ENCODE measurements at places on chromosomes 2 and 18.

GRCh38 chr18:45149712-45150111 lies 465.6 kb upstream of the SLC14A2 start:
- no peak for DNase-seq

DNA sequence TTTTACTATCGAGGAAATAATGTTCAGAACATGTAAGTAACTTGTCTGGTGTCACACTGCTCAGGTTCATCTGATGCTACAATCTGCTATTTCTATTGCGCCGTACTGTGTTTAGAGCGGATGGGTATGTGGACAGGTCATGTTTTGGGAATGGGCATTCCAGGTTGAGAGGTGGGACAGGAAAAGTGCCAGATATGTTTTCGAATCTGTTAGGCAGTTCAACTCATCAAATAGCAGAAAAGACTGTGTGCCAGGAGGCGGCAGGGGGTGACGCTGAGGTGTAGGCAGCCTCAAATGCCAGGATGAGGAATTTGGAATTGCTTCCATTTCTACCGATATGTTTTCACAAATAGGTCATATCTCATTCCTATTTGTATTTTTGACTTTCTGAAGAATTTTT lies 123.8 kb downstream of the HRH4 start:
- no peak for DNase-seq

- no peak for DNase-seq
These were observed 57.8 kb downstream of the MSH2 start for GRCh38 chr2:47460766-47461165.

- DNase-seq, result no peak
These were observed 684.7 kb downstream of the EPHA4 start for GRCh38 chr2:220887271-220887870.

DNA sequence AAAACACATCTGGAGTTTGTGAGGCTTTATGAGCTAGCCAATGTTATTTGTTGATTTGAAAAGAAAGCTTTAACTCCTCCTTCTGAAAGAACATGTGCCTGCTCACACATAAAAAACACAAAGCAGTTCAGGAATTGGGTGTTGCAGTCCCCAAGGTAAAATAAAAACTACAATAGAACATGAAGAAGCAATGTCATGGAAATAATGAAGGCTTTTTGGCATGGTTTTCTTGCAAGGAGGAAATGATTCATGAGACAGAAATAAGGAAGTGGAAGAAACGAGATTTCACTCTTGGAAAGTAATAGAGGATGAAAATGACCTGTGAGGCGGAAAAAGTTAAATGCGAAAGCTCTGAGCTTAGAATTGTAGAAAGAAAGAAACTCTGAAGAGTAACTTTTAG lies 81.1 kb downstream of the TRIB2 start:
- no peak for DNase-seq

- no peak for DNase-seq
These were observed 6.9 kb downstream of the CEP68 start for GRCh38 chr2:65062843-65063825.

DNA sequence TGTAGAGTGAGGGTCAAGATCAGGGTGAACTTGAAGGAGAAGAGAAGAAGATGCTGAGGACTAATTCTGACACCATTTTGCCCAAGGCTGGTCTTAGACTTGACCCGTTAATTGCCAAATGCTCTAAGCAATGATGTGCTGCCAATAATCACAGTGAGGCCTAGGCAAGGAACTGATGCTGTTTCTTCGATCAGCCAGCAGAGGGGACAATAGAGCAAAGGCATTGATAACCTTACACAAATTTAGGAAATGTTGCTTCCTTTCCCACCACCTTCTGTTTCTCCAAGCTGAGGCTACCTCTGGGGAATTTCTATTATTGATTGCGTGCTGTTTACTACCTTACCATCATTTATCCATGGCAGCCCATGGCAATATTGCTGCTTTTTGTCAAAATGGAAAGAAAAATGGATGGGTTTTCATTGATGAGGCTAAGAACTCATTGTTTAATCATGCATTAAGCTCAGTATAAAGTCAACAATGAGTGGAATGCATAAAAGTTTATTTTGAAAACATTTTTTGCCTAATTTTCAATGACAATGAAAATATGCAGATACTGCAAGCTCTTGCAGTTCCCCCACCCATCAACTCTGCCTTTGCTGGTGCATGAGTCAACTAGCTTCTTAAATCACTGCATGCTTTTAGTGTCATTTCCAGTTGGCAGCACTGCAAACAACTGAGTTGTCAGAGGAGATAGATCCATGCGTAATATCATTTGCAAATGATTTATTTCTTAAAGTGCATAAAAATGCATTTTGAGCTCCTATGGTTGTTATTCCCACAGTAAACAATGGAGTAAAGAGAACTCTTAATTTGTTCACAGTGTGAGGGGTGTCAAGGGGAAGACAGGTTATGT lies 116.4 kb upstream of the NYAP2 start:
- DNase-seq, result no peak

GRCh38 chr18:56823986-56824565 lies 172.9 kb downstream of the WDR7 start:
- no peak for DNase-seq

- no peak for DNase-seq
These were observed 211.9 kb downstream of the PTGR3 start for GRCh38 chr18:74996996-74997395.

GRCh38 chr2:100813527-100813926 lies 6.4 kb upstream of the NPAS2 start:
- no peak for DNase-seq

GRCh38 chr2:10770956-10771750 lies 41.4 kb downstream of the PDIA6 start:
- DNase-seq, result no peak

- DNase-seq, result no peak
These were observed 25.4 kb downstream of the USP14 start for GRCh38 chr18:183769-184168.

- DNase-seq, result no peak
These were observed 20.3 kb downstream of the ADCYAP1 start for GRCh38 chr18:924987-925386.

GRCh38 chr2:215750763-215751162 lies 262.6 kb downstream of the MREG start:
- DNase-seq, result peak; percentile 8

GRCh38 chr2:113257516-113258264 lies 21.0 kb downstream of the PAX8 start:
- no peak for DNase-seq

DNA sequence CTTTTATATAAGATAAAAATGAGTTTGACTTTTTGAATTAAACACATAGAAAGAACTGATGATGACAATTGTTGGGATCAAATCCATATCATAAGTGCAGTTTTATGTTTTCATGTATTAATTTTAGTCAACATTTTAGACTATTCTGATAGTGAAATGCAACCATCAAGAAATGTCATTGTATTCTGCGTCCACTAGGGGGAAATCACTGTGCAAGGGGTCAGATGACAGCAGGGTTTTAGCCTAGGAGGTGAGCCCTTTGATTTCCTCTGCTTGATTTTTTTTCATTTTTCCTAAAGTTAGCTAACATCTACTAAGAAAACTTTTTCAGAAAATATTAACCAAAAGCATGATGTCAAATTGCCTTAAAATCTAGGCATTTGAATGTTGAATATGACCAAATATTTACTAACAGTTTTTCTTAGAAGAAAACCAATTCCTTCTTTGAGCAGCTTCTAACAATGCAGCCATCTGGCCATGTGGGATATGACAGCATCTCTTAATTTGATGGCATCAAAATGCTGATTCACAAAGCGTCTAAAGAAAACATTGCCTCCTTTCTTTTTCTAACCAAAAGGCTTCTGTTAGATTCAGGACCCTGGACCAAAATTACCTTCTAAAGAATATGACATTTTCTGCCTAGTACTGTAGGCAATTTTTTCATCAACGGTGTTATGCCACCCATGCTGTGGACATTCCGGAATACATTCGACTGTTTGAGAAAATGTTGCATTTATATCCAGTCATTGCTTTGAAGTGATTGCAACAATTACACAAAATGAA lies 141.5 kb downstream of the SPHKAP start:
- no peak for DNase-seq

DNA sequence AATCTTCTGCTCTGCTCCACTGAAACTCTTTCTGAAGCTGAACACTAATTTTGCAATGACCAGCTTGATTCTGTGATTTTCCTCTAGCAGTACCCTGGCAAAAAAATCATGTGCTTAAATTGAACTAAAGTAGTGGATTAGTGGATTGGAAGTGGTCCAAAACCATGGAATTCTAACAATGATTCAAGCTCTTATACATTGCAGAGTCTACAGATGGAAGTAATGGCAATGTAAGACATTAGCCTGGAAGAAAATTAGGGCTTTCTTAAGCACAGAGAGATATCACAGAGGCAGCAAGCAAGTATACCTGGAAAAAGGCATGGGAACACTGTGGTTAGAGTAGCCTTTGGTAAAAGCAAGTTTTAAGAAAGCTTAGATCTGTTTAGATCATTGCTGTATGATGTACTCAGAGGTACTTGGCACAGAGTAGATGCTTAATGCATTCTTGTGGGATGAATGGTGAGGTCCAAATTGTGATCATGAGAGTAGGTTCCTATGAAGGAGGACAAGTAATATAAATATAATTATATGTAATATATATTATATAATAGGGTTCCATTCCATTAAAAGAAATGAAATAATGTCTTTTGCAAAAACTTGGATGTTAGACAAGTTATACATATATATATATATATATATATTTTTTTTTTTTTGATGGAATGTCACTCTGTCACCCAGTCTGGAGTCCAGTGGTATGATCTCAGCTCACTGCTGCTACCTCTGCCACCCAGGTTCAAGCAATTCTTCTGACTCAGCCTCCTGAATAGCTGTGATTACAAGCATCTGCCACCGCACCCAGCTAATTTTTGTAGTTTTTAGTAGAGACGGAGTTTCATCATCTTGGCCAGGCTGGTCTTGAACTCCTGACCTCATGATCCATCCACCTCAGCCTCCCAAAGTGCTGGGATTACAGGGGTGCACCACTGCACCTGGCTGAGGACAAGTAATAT lies 172.2 kb upstream of the SCN7A start:
- DNase-seq, result no peak

DNA sequence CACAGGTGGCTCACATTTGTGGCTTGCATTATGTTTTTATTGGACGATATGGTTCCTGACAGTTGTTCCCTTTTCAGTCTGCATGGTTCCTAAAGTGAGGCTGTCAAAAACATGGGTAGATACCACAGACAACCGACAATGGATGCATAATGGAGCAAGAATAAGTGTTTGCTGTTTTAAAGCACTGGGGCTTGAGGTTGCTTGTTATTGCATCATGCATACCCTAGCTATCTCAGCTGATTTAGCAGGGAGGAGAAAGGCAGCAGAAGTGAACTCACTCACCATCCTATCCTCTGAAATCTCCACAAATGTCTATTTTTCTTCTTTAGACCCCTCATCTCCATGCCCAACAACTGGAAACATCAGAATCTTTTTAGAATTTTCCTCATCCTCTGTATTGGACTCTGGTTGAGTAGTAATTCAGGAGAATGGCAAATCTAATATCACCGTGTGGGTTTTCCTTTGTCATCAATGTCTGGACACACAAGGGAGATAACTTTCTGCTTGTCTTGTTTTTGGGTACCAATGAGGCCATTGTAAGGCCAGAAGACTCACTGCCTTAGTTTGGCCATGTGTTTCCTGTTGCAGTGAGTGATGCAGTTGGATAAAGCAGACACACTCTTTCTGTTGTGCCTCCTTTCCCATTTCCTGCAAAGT lies 46.7 kb downstream of the FBXO48 start:
- DNase-seq, result no peak

DNA sequence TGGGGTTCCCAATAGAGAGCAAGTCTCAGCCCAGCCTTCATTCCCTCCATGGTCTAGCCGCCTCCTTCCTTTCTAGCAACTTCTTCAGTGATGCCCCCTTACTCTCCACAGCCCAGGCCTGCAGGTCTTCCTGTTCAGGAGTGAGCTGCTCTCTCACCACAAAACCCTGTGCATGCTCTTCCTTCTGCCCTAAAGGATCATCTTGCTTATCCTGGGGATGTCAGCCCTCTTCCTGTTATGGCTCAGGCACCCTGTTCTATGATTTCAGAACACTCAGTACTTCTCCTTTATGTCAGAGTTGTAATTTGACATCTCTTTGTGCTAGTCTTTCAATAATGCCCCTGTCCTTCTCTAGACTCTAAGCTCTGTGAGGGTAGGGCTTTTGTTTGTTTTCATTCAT lies 19.4 kb downstream of the TMEM178A start:
- no peak for DNase-seq

DNA sequence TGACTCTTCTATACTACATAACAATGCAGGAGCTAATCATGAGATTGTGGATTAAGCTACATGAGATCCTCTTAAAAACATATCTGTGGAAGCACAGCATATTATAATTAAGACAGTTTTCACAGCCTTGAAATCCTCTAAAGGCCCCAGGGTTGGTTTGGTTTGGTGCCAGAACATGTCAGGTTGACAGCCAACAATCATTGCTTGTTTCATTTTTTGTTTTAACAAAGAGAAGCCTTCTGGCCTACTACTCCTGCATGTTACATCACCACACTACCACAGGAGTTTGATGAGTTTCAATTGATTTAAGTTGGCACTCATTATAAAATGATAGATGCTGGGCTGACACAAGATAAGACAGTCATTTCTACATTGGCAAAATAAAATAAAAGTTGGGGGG lies 255.9 kb upstream of the ERBB4 start:
- no peak for DNase-seq

DNA sequence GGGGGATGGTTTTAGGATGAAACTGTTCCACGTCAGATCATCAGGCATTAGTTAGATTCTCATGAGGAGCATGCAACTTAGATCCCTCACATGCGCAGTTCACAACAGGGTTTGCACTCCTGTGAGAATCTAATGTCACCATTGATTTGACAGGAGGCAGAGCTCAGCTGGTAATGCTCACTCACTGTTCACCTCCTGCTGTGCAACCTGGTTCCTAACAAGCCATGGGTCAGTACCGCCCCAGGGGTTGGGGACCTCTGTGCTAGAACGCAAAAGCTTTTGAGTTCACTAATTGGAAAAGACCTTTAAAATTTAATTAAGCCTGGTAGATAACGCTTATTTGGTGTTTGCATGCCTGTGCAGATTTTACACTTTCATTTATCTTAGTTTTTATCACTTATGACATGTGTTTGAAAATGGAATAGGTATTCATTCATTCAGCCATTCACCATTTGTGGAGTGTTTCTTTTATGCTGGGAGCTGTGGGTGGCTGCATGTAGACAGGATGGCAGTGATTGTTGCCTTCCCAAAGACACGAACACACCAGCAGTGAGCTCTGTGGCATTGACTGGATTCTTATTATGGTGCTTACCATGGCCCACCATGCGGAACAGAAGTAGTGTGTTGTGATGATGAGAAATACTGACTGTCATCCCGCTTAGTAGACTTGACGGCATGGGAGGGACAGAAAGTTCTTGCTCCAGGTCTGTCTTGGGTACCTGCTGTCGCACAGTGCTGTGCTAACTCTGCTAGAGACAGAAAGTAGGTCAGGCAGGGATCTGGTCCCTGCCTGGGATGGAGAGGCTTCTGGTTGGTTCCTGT lies 6.4 kb downstream of the RAB31 start:
- no peak for DNase-seq

DNA sequence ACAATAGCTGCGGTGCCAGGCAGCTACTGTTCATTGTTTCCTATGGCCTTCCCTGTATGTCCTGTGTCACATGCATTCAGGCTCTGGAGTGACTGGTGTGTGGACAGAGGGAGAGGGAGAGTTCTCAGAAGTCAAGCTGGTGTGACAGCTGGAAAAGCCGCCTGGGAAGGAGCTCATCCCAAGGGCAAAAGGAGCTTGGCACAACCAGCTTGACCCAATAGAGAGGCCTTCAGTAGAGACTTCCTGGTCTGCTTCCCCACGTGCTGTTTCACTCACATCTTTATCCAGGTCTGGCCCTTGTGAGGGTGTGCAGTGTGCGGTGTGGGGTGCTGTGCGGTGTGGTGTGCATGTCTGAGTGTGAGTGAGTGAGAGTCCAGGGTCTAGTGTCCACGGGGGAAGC lies 11.1 kb upstream of the NT5DC4 start:
- no peak for DNase-seq
